Left ventricle myocardium inferior (tissue), 1 donor: ENCODE measurements at places on chromosomes 1 and 21. TPM values are rescaled to one million over a fixed set of nuclear protein-coding genes. Genes with fewer than 3 reads are reported as not detected.

- no peak for DNase-seq
Observed at GRCh38 chr1:109312246-109312645, 5.4 kb upstream of the MYBPHL start.

DNA sequence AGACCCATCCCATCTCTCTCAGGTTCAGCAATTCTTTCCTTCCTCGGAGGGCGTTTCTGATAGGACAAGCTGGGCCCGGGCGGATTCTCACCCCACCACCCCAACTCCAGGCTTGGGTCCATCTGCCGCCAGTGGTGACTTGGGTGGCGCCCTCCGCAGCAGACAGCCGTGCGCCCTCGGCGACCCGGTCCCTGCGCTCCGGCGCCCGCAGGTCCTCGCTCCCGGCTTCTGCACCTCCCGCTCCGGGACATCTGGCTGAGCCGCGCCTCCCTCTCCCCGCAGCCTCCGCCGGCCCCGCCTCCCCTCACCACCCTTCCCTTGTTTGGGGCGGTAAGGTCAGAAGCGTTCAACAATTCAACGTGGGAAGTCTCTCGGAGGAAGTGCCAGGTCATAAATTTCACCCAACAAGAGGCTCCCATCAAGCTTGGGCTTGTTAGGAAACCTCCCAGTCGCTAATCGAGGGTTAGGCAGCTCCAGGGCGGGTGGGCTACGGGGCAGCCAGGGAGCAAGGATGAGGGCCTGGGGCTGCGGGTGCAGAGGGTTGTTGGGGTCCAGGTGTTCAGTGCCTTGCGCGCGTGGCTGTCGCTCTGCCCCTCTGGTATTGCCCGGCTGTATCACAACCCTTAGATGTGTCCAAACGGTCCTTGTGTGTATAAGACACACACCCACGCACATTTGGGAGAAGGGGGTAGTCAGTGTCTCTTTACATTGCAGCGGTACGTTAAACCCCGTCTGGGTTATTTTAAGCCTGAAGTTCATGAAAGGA is 39.8 kb downstream of the OLIG1 start:
- no peak for DNase-seq

DNA sequence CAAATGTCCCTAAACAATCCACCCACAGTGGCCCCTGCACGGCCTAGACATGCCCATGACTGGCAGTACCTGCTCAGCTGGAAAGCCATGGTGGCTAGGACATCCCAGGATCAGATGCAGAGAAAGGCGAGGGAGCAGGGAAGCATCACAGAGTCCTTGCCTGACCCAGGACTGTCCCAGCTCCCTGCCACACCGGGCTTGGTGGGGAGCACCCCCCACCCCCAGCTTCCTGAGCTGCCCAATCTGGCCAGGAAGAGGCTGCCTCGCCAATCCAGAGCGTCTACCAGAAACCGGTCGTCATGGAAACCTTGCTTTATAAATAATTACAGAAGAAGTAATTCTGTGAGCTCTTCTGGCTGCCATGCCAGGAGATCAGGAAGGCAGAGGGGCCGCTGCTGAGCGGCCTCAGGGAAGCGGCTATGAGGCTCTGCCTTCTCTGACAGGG is 34.8 kb downstream of the ACOT7 start:
- no peak for DNase-seq

DNA sequence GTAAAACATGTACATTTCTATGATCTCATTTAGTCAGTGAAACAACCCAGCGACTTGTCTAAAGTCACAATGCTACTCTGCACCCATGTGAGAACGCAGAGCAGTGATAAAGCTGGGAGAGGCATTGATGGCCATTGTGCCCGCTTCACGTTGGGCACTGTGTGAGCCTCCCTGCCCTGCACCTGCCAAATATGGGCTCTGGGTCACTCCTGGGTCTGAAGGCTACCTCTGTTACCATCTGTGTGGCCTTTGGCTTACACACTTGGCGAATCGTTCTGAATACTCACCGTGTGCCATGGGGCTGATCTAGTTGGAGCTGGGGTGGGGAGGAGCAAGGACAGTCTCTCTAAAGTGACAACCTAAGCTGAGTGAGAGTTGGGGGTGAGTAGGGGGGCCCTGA is 29.9 kb downstream of the PCSK9 start:
- no peak for DNase-seq

Gene CLK2
- 18.1 TPM for total RNA-seq

- no peak for DNase-seq
Observed at GRCh38 chr1:101302831-101303511, 66.2 kb downstream of the S1PR1 start.

- DNase-seq = no peak
Observed at GRCh38 chr1:5574641-5575040, 417.6 kb downstream of the NPHP4 start.

DNA sequence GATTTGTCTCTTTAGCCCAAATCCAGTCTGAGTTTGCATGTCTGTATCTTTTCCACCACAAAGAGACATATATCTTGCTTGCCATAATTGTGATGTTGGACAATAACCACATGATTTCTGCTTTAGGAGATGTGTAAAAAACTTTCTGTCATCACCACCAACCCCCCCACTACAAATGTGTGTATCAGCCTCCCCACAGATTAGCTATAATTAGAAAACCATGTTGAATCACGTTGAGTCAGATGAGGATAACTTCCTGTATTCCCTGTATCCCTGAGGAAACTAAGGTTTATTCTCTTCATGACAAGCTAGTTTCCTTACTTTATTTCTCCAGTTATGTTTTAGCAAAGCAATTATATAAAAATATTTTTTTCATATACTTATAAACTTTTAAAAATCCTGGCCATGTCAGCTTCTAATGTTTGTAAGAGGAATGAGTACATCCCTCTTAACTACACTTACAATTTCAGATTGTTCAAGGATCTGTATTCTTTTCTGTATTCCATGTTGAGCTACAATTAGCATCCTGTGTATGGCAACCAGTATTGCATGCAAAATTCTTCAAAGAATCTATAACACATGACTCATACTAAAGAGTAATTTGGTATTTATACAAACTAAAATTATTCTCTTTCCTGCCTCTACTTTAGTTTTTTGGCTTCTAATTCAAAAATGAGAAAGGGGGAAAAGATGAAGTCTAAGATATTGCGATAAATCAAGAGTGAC is 143.0 kb downstream of the FMN2 start:
- no peak for DNase-seq

DNA sequence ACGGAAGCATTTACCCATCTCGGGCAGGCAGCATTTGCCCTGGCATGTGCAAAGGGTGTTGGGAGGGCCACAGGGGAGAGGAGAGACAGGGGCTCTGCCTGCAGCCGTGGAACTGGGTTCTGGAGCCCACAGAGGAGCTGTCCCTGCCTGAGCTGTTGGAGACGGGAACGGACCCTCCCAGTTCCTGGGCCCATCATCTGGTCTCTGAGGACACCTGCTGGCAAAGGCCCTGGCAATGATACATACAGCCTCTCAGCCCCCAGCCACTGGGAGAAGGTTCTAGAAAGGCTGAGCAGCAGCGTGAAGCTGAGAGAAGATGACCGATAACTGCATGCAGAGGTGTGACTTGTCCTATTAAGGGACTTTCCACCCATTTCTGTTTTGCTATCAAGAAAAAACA is 31.4 kb downstream of the FAAP20 start:
- DNase-seq = no peak

Gene TEX38
- total RNA-seq = 0.22 TPM
